ENCODE measurements at places on chromosomes 4 and X.

GRCh38 chr4:10891866-10892265, 207.3 kb upstream of the CLNK start:
- no peak for DNase-seq

GRCh38 chrX:716136-716535, 85.5 kb downstream of the SHOX start:
- no peak for DNase-seq

- DNase-seq, result no peak
These were observed 7.7 kb downstream of the P2RY8 start for GRCh38 chrX:1529328-1529727.

DNA sequence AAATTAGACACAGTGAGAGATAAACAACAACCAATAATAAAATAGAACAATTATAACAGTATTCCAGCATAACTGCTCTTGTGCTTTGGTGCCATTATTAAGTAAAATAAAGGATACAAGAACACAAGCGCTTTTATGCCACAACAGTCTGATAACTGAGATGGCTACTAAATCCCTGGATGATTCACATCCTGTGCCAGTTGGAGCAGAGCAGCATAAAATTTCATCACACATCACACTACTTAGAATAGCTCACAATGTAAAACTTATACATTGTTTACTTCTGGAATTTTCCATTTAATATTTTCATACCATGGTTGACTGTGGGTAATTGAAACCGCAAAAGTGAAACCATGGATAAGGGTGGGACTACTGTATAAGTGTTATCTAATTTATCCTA, 399.9 kb upstream of the CNKSR2 start:
- DNase-seq, result no peak

DNA sequence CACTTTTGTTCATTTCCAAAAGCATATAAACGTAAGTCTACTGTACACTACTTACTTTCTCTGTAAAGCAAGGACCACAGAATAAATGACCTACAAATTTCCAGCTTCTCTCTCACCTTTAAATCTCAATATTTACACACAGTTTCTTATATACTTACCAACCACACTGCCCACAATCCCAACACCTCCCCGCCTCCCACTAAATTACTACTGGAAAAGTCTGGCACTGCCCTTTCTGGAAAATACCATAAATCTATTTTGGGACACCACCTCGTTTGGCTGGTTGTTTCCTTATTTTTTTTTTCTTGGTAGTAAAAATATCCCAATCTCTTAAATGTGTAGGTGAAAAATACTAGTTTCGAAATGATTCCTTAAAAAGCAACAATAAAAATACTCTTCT, 19.6 kb downstream of the FAT1 start:
- no peak for DNase-seq

GRCh38 chr4:181581983-181582382, 661.2 kb upstream of the TENM3 start:
- no peak for DNase-seq

DNA sequence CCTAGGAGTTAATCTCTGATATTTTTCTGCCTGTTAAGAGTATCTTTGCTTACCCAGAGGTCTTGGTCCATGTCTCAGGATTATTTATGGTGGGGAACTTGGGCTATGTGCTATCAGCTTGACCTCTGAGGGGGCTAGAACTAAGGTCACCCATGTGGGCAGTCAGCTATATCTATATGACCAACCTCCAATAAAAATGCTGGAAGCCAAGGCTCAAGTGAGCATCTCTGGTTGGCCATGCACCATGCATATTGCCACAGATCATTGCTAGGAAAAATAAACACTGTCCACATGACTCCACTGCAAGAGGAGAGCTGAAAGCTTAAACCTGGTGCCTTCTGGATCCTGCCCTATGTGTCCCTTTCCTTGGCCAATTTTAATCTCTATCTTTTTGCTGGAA, 196.5 kb upstream of the SLC7A11 start:
- DNase-seq, result no peak

DNA sequence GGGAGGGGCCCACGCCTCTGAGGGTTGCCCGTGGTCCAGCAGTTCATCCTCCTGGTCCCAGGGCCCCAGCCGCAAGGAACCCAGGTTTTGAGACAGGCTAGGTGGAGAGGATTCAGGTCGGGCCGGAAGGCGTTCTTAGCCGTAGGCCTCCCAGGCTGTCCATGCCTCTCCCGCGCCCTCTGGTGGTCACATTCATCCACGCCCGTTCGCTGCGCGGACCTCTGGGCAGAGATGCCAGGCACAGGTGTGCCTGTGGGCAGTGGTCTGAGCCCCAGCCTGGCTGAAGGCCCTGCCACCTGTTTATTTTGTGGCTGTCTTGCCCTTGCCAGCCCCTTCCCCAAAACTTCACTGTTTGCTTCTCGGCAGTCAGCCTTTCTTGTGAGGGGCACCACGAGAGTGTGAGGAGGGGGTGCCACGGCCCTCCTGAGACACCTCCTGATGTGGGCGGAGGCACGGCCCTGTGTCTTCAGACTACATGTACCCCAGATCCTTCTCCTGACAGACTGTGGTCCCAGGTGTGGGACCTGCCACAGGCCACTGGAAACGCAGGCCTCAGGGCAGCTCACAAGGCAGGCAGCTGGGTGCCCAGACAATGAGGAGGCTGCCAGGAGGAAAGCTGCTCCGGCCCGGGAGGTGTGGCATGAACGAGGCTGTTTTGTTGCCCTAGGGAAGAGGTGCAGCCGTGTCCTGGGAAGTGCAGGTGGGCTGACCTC, 5.0 kb downstream of the UVSSA start:
- DNase-seq, result no peak

GRCh38 chr4:4625488-4625887, 83.6 kb upstream of the STX18 start:
- peak; percentile 17 for DNase-seq

Data from non-pigmented ciliary epithelial cell (primary cell).